Testis (tissue), 5 donors: ENCODE measurements at places on chromosomes 2 and 18. TPM values are rescaled to one million over a fixed set of nuclear protein-coding genes. Genes with fewer than 3 reads are reported as not detected.

Gene CTAGE1
- total RNA-seq, result 4.2 TPM

Gene IL1A
- 21.4 TPM for total RNA-seq

Gene CD8A
- total RNA-seq, result 1.7 TPM

Gene CCDC178
- 10.2 TPM for total RNA-seq

Gene LBX2
- total RNA-seq, result 1.4 TPM

Gene LOXHD1
- 11.3 TPM for total RNA-seq

Gene CCDC148
- total RNA-seq, result 5.0 TPM

Gene ABCB11
- total RNA-seq, result 4.6 TPM

Gene C1QL2
- total RNA-seq, result 1.2 TPM

Gene POTEJ
- 76.1 TPM for total RNA-seq

Gene ZNF521
- total RNA-seq, result 34.7 TPM

Gene AMER3
- total RNA-seq, result 3.5 TPM

Gene SCN1A
- 0.31 TPM for total RNA-seq

Gene SLC4A3
- total RNA-seq, result 44.3 TPM

Gene ALPI
- total RNA-seq, result not detected

Gene RAB6C
- 2.6 TPM for total RNA-seq

Gene CPLX4
- 0.31 TPM for total RNA-seq

Gene POTEI
- 38.7 TPM for total RNA-seq

Gene GTF2A1L
- total RNA-seq, result 36.1 TPM
